ENCODE measurements at places on chromosomes 12 and 14.
A peak's percentile ranks its signal among the peaks of the same experiment; 100 is the strongest.

- DNase-seq, result no peak
These were observed 34.3 kb downstream of the KICS2 start for GRCh38 chr12:64187794-64188193.

DNA sequence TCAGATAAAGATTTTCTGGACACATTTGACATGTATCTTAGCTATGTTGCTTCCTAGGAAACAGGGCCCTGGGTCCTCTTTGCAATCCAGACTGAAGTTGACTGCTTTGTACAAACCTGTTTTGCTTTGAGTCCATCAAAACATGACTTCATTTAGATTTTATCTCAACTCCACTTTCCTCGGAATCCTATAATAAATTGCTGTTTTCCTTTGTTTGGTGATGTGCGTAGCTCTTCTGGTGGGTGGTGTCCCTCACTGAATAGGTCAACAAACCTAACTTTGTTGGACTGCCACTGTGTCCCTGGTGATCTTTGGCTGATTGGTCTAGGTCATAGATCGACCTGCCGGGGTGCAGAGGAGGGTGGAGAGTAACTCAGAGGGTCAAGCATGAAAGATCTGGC lies 735 bp upstream of the P2RX7 start:
- no peak for DNase-seq

GRCh38 chr12:69873429-69873828 lies 48.4 kb downstream of the MYRFL start:
- DNase-seq, result peak; percentile 76

GRCh38 chr14:55071870-55072640 lies 20.6 kb downstream of the MAPK1IP1L start:
- peak; percentile 92 for DNase-seq

- DNase-seq, result no peak
These were observed 82.8 kb downstream of the KIF26A start for GRCh38 chr14:104221071-104221625.

- DNase-seq, result peak; percentile 83
These were observed 55.9 kb downstream of the CCDC92 start for GRCh38 chr12:123916729-123917128.

- DNase-seq, result no peak
These were observed 26.2 kb downstream of the BCL11B start for GRCh38 chr14:99245564-99246511.

GRCh38 chr14:24881116-24881893 lies 168.6 kb downstream of the STXBP6 start:
- DNase-seq, result no peak

DNA sequence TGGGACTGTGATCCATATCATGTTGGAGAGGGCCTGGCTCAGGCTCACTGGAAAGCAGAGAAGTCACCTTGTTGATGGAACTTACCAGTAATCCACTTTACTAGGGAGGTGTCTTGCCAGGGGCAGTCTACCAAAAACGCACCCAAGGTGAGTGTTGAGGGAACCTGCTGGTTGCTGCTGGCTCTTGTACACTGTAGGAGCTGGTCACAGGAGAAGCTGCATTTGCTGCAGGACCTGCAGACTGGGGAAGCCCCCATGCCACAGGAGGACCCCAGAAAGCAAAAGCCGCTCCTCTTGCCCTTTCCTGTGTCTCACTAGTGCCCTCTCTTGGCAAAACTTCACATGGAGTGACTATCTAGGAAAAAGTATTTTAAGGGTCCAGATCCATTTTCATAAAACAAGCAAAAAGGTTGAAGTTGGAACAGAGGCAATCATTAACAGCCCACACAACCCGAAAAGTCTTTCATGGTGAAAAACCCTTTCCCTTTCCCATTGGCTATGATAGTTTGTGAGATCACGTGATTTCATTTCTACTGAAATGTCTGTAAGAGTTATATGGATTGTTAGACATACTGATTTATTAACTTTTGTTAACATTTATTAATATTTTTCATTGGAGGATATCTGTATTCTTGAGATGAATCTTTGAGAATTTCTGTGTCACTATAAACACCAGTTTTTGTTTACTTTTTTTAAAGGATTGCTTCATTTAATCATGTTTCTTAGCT lies 59.2 kb downstream of the RASSF8 start:
- peak; percentile 36 for DNase-seq

DNA sequence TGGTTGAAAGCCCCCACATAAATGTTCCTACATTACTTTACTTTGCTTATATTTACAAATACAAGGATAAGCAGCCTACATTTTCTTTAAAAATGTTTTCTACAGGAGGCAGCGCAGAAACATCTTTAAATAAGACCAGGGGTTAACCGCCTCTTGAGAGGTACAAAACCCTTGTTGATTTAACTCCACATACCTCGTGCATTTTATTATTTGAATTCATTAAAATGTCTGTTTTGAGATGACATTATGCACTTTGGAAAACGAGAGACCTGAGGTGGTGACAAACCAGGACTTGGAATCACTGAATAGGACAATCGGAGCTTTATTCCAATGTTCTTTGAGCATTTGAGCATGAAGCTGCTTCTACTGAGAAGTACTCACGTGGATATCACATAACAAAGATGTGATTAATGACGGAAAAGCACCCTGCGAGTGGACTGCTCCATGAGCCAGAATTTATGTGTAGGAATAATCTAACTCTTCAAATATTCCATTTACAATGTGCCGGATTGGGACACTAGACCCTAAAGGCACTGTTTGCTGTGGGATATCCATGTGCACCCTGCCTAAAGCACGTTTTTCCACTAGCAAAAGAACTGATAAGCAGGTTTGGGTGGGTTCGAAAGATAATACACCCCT lies 746 bp upstream of the DUSP16 start:
- DNase-seq, result peak; percentile 55

GRCh38 chr12:95396849-95397468 lies 77.0 kb upstream of the METAP2 start:
- peak; percentile 95 for DNase-seq

DNA sequence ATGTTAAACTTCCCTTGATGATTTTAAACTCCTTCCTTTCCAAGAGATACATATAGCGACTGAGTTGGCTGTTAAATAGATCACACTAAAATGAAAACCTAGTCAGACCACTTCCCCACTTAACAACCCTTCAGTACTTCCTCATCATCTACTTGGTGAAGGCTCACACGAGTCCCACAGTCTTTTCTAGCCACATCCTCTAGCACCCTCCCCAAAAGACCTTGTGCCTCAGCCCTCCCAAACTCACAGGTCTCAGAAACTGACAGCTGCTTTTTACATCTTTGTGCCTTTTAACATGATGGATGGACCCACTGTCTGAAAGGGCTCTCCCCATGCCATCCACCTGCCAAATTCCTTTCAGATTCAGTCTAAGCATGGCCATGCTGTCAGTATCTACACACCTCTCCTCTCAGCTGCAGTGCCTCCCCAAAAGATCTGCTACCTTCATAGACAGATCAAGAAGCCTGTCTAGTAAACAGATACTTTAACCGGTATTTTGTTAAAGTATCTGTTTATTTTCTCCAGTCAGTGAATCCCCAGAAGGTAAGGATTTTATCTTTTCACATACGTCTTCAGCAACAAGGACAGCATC lies 65.1 kb upstream of the GPHB5 start:
- no peak for DNase-seq

GRCh38 chr12:45701296-45701695 lies 28.2 kb upstream of the ARID2 start:
- no peak for DNase-seq

DNA sequence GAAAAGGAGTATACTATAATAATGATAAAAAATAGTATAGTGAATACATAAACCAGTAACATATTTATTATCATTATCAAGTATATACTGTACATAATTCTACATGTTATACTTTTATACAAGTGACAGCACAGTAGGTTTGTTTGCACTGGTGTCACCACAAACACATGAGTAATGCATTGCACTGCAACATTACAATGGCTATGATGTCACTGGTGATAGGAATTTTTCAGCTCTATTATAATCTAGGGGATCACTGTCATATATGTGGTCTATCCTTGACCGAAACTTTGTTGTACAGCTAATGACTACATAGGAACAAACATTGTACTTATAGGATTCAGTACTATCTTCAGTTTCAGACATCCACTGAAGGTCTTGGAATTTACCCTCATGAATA lies 165.8 kb upstream of the SYT1 start:
- DNase-seq, result peak; percentile 76

GRCh38 chr14:32559048-32559447 lies 229.9 kb downstream of the AKAP6 start:
- peak; percentile 67 for DNase-seq

- peak; percentile 76 for DNase-seq
These were observed 28.6 kb upstream of the TBC1D15 start for GRCh38 chr12:71810921-71811320.

DNA sequence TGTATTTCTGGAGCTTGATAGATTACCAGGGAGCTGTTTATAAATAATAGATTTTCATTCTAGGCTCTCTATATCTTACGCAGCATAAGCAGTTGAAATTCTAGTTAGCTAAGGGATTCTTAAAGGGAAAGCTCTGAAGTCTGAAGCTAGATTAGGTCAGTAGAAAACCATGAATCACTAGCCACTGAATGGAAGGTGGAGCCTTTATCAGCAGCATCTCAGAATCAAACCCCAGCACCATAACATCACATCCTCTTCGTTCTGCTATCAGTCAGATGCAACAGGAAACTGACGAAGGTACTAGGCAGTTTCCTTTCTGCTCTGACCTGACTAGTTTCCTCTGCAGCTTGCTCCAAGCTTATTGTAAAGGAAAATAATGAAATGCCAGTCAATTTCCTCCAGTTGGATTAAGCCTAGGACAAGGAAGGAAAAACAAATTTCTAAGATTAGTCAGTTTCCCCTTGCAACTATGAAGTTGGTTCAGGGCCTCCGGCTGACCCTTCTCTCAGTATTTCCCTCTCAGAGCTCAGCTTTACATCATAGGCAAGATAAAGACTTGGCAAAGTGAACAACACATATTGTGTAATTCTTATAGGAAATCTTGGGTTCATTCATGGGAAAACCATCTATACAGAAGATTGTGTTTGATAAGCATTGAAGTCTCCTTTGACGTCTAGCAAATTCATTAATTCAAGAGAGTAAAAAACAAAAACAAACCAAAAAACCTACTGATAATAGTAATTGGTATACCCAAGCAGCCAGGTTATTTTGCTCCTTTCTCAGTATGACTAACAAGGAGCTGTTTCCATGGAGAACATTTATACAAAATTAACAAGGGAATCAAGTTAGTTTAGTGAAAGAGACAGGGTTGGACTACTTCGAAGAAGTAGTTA lies 43.4 kb upstream of the CFAP54 start:
- peak; percentile 96 for DNase-seq

DNA sequence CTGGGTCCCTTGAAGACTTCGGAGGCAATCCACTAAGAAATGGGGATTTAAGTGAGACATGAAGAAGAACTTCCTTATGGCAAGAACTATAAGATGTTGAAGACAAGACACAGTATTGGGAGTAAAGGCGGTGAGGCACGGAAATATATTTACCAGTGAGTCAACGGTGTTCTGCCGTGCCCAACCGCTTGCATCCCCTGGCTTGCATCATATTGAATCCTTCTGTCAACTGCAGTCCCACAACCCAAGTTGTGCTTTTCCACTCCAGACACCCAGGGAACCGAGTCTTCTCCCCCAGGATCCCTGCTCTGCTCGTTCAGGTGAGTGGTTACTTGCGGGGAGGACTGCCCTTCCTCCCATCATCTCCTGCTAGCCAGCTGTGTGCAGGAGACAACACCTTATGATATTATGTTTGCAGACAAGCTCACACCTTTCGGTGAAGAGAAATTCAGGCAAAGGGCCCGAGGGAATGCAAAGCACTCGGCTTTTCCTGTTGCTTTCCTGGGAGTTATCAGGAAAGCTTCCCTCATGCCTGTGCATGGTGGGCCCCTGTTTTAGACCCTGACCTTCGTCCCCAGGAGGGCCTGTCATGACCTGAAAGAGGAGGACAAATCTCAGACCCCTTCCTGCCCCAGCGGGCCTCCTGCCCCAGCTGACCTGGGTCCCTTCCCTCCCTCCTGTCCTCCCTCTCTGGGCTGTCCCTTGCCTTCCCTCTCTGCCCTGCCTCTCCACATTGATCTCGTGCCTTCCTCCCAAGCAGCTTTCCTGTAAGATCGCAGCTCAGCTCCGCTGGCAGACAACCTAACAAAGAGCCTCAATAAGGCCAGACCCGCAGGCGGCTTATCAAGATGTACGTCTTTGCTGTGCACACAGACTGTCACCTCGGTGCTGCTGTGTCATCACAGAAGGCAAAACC lies 4.3 kb upstream of the LRTM2 start:
- DNase-seq, result no peak

DNA sequence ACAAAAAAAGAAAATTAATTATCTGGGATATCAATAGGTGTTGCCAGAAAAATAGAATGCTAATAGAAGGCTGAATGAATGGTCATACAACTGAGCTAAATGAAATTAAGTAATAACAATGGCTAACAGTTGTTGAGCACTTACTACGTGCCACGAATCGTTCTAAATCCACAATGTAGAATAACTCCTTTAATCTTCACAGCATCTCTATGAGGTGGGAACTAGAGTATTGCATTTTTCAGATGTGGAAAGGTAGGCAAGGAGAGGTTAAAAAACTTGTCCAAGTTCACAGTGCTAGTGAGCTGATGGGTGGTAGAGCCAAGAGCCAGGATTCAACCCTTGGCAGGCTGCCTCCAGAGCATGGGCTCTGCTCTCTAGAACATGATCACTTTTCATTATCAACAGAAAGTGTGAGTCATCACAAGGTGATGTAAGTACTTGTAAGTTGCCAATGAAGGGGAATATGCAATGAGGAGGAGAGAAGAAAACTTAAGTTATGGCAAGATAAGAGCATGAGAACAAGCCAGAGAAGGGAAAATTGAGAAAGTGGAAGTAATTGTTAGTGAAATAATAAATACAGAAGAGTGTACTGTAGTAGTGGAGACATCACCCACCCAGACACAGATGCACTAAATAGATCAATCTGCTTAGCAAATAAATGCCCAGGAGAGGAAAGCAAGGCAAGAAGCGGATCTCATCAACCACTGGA lies 122.1 kb downstream of the PRKD1 start:
- DNase-seq, result peak; percentile 51

- DNase-seq, result no peak
These were observed 25.7 kb downstream of the CNOT2 start for GRCh38 chr12:70268972-70269371.

DNA sequence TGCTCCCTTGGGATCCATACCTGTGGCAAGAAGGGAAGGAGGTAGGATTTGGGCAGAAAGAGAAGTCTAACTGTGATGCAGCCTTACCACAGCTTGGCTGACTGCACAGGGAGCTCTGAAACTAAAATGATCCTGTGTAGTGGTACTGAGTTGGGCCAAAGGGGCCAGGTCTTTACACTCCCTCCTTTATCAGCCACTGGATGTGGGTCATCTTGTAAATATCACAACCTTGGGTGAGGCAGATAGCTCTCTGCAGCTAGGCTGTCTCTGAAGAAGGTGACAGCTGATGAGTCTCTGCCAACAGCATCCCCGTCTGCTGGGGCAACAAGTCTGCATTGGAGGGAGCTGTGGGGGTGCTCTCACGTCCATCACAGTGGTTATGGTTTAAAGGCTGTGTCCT lies 95.9 kb upstream of the CAND1 start:
- no peak for DNase-seq

Measured in epithelial cell of esophagus (primary cell).